ENCODE measurements at places on chromosomes 12 and 14. TPM values are rescaled to one million over a fixed set of nuclear protein-coding genes. Genes with fewer than 3 reads are reported as not detected.

KRT85 gene
- total RNA-seq: not detected

EPYC gene
- total RNA-seq: not detected

PLEKHD1 gene
- not detected for total RNA-seq

HELB gene
- 1.4 TPM for total RNA-seq

CBLN3 gene
- total RNA-seq: 0.35 TPM

PPM1H gene
- total RNA-seq: 3.0 TPM

AP1G2 gene
- total RNA-seq: 26.5 TPM

DPF3 gene
- 3.0 TPM for total RNA-seq

RTL1 gene
- total RNA-seq: 0.07 TPM

CPNE6 gene
- total RNA-seq: not detected

NYNRIN gene
- total RNA-seq: 0.03 TPM

ANKS1B gene
- total RNA-seq: not detected

SUPT16H gene
- total RNA-seq: 112 TPM

RNASE4 gene
- total RNA-seq: 0.82 TPM

GALNT8 gene
- 0.35 TPM for total RNA-seq

RNF212B gene
- total RNA-seq: not detected

LMNTD1 gene
- not detected for total RNA-seq

All from HT1080 (cell line).